ENCODE measurements at places on chromosomes 3 and 15.

DNA sequence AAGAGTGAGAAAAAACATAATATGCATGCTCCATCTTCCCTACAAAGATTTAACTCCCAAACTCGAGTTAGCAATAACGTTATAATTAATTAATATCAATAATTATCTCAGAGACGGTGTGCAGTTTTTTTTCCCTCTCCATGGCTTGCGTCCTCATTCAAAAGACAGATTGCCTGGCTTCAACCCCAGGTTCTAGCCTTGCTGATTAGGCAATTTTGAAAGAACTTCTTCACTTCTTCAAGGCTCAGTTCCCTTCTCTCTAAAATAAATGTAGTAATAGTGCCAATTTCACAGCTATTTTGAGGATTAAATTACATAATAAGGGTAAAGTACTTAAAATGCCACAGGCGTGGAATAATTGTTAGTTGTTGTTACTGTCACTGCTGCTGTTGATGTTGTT, 876.1 kb upstream of the GBE1 start:
- no peak for DNase-seq

DNA sequence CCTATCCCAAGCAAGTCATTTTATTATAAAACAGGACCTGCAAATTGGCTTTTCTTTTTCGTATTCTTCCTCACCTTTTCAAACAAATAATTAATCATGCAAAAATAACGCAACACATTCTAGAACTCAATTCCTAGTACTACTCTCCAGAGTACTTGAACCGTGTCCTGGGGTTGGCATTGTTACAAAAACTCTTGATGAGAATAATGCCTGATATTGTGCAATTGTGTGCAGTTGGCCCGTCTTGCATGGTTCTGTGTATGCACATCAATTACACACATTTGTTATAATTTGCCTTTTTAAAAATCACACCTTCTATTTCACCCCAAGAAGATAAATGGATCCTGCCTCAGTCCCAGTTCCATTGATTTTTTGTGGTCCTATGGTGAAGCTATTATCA, 205.4 kb downstream of the EPHB1 start:
- no peak for DNase-seq

DNA sequence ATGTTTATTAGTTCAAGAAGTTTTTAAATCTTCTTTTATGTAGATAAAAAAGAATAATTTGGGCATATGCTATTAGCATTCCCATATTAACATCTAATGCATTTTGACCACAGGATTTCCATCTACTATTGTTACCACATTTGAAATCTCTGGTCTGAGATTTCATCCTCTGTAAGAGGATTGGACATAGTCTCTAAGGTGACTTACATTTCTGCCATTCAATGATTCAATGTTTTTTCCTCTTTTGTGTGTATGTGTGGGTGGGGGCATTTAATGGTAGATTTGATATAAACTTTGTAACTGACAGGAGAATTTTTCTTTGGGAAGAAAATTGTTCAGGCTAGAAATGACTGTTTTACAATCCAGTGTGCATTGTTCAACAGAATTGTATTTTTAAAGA, 307.3 kb upstream of the RBMS3 start:
- DNase-seq, result peak; percentile 44

- peak; percentile 24 for DNase-seq
Measured at GRCh38 chr3:172087198-172087597, 47.8 kb downstream of the FNDC3B start.

- DNase-seq, result no peak
Measured at GRCh38 chr3:180611006-180611405, 9.0 kb downstream of the TTC14 start.

- no peak for DNase-seq
Measured at GRCh38 chr3:79263423-79263822, 504.4 kb downstream of the ROBO1 start.

- DNase-seq, result peak; percentile 25
Measured at GRCh38 chr3:37283011-37283410, 108.6 kb upstream of the LRRFIP2 start.

Data from HCEC 1CT (cell line).